ENCODE measurements at places on chromosomes 5 and 9.

DNA sequence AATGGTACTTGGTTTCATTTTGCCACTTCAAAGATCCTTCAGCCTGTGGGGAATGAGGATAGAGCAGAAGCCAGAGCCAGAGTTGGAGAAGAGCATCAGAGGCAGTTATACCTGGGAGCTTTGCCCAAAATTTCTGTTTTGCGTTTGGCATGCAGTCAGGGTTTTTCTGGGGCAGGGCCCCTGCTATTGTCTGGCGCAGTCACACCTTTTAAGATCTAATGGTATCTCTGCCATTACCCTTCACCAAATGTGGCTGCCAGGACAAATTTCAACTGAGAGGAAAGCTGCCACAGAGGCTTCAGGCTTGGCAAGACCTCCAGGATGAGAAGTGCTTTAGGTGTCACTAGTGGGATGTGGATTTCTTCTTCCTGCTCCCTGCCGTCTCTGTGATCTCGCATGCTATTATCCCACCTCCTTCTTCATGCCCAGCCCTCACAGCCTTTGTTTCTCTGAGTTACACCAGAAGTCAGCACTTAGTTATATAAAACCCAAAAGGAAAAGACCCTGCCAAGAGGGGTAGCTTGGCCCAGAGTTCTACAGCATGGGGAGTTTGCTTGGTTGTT is 357.0 kb downstream of the TLE4 start:
- no peak for DNase-seq

- peak; percentile 77 for DNase-seq
Observed at GRCh38 chr5:7321724-7322123, 74.2 kb upstream of the ADCY2 start.

- DNase-seq = no peak
Observed at GRCh38 chr9:78510035-78510434, 213.1 kb downstream of the PSAT1 start.

GRCh38 chr9:101650142-101650541 is 55.4 kb upstream of the PPP3R2 start:
- no peak for DNase-seq

- DNase-seq = peak; percentile 94
Observed at GRCh38 chr5:135139381-135140134, 105.5 kb upstream of the PITX1 start.
